ENCODE measurements at places on chromosomes 3 and 15. TPM values are rescaled to one million over a fixed set of nuclear protein-coding genes. Genes with fewer than 3 reads are reported as not detected.

DNA sequence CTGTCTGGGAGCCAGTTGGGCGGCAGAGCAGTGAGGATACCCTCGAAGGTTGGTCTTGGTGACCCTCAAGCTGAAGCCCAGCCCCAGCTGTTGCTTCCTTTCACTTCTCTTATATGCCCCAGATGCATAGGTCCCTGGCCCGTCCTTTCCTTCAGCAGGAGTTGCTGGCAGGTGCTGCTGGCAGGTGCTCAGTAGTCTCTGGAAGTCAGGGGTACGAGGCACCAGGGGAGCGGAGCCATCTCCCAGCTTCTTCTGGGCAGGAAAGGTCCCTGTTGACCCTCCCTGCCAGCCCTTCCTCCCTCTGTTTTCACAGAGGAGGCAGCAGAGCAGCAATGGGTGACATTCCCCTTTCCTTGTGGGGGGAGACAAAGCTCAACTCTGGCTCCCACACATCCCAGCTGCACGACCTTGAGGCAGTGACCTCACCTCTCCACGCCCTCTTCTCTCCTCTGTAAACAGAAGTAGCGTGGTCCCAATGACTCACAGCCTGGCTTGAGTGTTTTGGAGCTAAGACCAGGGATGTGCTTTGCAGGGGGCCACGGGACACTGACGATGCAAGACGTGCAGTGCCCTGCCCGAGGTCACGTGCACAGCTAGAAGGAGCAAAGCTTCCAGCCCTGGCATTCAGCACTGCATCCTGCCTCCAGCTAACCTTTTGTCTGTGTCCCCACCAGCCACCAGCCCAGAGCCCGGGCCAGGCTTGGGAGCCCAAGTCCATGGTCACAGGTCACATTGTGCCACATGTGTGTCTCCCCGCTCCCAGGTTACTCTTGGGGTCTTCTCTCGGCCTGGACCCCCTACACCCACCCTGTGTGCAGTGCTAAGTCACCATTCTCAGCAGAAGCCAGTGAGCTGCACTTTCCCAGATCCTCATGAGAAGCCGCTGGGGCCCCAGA is 49.7 kb downstream of the SLC6A6 start:
- DNase-seq = no peak

DNA sequence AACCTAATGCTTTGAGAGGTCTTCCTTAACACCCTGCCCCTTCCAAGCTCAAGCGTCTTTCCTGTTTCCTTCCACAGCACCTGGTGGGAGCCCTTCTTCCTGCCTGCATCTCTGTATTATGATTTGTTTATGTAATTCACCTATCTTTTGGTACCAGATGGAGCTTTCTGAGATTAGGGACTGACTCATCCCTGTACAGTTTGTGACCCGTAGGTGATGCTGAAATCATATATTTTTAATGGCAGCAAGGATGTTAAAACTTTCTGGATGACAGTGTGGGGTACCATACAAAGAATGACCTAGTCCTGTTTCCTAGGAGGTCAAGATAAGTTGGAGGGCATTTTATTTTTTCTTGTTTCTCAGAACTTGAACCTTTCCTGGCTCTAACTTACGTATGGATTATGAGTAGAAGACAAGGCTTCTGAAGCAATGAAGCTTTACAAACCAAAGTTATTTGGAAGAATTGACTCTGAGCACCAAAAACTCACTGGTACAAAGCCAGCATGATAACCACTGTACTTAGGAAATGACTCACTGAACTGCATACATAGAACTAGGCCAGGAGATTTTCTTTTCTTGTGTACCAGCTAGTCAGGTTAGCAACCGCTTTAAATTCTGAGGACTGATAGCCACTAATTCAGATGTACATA is 46.6 kb downstream of the HHLA2 start:
- no peak for DNase-seq

GRCh38 chr15:93102211-93102610 is 13.2 kb upstream of the RGMA start:
- no peak for DNase-seq

DNA sequence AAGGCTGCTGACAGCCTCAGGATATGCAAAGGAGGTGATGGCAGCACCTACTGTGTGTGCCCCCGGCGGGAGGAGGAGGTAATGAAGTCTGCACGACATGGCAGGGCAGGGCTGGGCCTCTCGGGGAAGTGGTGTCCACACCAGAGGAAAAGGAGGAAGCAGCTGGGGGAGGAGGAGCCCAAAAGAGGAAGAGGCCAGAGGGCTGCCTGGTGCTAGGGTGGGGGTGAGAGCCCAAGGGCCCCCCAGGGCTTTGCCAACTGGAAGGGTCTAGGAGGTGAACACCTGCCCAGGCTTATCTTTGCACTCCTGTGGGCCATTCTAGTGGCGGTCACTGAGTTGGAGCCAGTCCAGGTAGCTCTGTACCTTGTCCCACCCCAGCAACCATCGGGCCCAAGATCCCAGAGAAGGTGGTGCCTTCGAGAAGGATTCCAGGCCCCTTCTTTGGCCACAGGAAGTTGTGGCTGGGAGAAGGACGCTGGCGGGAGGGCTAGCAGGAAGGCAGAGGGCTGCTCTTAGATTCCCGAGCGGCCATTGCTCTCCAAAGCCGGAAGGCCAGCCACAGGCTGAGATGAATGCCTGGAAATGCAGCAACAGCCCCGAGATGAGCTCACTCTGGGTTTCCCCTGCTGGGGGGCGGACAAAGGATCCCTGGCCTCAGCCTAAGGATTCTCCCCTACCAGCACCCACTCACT is 7.0 kb downstream of the GNAI2 start:
- DNase-seq = no peak

GRCh38 chr15:66581972-66582537 is 16.3 kb upstream of the LCTL start:
- DNase-seq = no peak

DNA sequence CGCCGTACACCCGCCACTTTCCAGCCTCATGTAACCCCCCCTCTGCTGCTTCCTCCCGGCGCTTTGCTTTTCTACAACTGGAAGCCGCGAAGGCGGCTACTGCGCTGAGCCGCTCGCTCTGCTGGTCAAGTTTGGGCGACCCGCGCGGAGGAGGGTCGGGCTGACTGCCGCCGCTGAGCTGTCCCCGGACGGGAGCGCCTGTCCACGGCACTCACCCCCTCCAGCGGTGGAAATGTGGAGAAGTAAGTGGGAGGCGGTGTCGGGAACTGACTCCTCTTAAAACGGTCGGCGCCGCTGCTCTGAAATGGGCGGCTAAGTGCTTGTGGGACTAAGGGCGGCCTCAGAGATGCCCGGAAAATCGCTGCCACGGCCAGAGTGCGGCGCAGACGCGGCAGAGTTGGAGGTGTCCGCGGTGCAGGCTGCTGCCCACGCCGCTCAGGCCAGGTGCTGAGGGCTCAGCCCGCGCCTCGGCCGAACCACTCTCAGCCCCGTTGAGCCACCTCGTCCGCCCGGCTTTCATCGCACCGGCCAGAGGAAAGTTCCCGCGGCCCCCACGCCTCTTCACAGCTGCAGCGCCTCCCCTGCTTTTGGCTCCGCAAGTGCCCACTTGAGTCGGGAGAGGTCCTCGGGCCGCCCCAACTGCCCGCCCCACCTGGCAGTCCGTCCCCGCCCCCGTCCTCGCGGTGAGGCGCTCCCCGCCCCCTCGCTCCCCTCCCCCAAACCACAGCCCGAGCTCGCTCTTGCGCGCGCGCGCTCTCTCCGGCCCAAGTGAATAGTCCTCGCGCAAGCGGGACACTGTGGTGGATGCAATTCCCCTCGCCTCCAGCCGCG is at the start of gene EPHA6:
EPHA6 (plus strand) TSS at position 775 of the 831 bp plus-strand sequence.
- peak; percentile 64 for DNase-seq

DNA sequence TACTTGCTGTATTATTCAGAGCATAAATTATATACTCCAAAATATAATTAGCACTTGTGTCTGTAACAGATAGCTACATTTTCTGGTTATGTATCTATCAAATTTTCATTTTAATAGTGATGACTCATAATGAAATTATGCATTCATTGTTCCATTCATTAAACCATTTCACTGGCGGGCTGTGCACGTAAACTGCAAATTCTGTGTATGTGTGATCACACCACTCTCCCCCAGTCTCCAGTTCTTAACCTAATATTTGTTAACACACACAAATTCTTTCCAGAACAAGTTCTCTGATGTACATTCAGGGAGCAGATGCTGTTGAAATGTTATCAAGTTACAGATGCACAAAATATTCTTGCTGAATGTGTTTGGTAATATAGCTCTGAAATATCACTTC is 3.8 kb upstream of the KCNMB2 start:
- DNase-seq = no peak

GRCh38 chr3:153574445-153574844 is 412.4 kb downstream of the RAP2B start:
- no peak for DNase-seq

DNA sequence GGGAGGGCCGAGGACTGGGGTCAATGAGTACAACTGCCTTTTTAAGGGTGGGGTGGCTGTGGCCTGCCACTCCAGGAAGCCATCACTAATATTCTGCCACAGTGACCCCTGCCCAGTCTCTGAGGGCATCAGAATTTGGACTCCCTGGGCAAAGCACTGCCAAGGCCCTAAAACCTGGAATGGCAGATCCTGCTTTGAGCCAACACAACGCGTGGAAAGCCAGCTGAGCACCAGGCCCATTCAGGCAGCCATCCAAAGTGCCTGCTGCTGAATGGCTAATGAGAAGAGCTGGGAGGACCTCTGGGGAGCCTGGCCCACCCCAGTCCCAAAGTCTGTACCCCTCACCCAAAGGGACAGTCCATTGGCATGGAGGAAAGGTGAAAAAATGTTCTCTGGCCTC is 5.0 kb downstream of the TWF2 start:
- DNase-seq = no peak

DNA sequence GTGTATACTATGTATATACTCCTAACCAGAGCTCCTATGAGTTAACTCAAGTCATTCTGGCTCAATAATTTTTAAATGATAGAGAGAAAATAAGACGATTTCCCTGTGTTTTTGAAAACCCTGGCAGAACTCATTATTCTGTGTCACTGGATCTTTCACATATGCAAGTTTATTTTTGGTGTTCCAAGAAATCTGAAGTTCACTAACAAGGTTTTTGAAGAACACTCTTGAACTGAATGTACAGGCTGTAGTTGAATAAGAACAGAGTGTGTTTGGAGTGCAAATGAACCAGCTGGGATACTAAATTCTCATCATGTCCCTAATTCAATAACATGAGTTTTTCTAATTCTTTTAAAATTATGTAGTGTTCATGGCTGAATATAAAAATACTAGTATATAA is 466.9 kb upstream of the SUCLG2 start:
- DNase-seq = no peak

DNA sequence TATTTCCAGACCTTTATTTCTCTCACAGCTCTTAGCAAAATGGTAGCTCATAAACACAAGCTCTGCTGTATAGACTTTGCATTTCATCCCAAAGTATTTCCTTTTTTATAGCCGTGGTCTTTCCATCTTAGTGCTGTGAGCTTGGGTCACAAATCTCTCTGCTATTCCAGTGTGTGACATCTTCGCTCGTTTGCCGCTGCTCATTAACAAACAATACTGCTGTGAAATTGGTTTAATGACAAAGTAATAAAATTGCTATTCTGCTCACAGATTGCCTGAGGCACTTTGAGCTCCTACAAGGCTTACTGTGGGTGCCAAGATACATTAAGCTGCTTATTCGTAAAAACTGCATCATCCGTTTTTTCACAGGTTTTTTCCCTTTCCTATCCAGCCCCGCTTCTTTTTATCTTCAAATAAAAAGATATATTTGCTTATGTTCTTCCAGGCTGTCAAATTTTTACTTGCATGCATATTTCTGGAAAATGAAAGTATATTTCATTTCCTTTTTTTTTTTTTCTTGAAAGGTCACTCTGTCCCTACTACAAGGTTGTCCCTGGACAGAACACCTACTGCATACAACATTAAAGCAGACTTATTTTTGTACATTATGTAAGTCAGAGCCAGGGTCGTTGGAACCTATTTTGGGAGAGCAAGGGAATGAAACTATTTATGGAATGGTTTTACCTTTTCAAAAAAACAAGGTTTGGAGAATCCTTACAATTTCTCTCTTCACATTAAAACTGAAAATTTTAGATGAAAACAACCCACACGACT is 174.5 kb downstream of the MEIS2 start:
- no peak for DNase-seq

DNA sequence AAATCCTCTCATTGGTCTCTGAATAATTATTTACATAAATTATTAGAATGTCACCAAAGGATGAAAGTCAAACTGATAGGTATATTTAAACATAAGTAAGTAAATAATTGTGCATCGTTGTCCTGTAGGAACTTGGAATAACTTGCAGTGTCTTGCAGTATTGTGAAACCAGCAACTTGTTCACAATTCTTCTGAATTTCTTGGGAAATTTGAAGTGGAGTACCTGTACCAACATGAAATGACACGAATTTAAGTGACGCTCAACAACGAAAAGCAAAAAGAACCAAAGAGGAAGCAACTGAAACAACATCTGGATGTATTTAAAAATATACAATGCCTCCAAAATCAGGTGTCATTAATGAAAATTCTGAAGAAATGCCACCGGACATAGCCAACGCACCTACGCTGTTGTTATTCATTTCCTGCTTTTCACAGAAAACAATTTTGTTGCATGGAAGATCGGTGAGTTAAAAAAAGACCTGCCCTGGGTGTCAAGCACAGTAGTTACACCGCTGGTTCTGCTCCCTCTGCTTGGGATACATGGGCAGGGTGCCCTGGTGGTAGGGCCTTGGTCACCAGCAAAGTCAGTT is 112.5 kb downstream of the RPLP1 start:
- DNase-seq = no peak

DNA sequence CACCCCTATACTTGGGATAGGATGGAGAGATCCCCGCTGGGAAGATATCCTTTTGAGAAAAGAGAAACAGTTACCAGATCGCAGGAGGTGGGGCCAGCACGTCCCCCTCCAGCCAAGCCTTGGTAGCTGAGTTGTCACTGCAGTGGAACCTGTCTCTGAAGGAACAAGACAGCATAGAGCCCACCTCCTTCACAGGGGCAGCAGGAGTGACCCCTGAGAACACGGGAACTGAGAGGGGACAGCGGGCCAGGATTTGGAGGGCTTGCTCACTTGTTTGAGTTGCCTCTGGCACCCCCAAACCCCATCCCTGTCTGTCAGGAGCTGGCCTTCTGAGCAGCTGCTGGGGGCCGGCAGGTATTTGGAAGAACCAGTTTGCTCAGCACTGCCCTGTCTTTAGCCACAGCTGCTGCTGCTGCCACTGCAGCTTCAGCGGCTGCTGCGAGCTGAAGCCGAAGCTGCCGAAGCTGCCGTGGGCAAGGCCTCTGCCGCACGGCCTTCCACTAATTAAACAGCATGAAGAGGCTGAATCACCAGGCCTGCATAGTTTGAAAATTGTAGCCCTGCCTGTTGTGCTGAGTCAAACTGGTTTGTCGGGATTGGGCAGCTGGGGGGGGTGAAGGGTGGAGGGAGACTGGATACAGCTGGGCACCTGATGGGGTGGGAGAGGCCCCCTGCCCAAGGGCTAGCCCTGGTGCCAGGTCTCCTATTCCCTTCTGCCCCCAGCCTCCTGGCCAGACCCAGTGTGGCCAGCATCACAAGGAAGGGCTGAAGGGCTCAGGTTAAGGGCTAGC is 4.0 kb downstream of the EPHB3 start:
- DNase-seq = peak; percentile 94

GRCh38 chr15:62855085-62855476 is 187.5 kb upstream of the TPM1 start:
- DNase-seq = no peak

TPRG1 gene
- 2.1 TPM for total RNA-seq

GMPPB gene
- total RNA-seq = 35.8 TPM

SCN5A gene
- total RNA-seq = 0.61 TPM

GOLGA6L10 gene
- 0.88 TPM for total RNA-seq

GOLGA6D gene
- total RNA-seq = 0.27 TPM

PROS1 gene
- 1.3 TPM for total RNA-seq

CCRL2 gene
- total RNA-seq = 0.54 TPM
